ENCODE measurements at places on chromosomes 4 and X. TPM values are rescaled to one million over a fixed set of nuclear protein-coding genes. Genes with fewer than 3 reads are reported as not detected.

- DNase-seq, result no peak
- no peaks in the 10 kb centered on the region for H3K36me3 ChIP-seq
- no peaks in the 10 kb centered on the region for H3K4me1 ChIP-seq
Measured at GRCh38 chrX:2521927-2522386, 21.2 kb upstream of the DHRSX start.

- H3K27me3 ChIP-seq, result no peaks in the 10 kb centered on the region
- H3K4me3 ChIP-seq, result no peak overlapping the region
- H3K27ac ChIP-seq, result no peak overlapping the region
- H3K4me1 ChIP-seq, result no peaks in the 10 kb centered on the region
- no peaks in the 10 kb centered on the region for H3K36me3 ChIP-seq
- no peak for DNase-seq
Measured at GRCh38 chrX:150062292-150063137, 124.2 kb upstream of the EOLA2 start.

Gene FOXR2
- total RNA-seq, result not detected

- DNase-seq, result no peak
- no peak overlapping the region for H3K4me3 ChIP-seq
- no peaks in the 10 kb centered on the region for H3K27me3 ChIP-seq
Measured at GRCh38 chrX:130770615-130771014, 132.4 kb downstream of the ENOX2 start.

Gene LAS1L
- 22.2 TPM for total RNA-seq

GRCh38 chr4:10102474-10103332 is 13.9 kb downstream of the WDR1 start:
- H3K4me3 ChIP-seq, result no peak overlapping the region
- H3K27ac ChIP-seq, result peak overlapping the region; percentile 97
- no peak for DNase-seq
- H3K36me3 ChIP-seq, result peaks cover 23% of the 10 kb centered on the region

GRCh38 chr4:100042235-100042634 is 92.2 kb upstream of the H2AZ1 start:
- no peaks in the 10 kb centered on the region for H3K36me3 ChIP-seq
- H3K4me1 ChIP-seq, result no peaks in the 10 kb centered on the region
- H3K27me3 ChIP-seq, result no peaks in the 10 kb centered on the region
- H3K4me3 ChIP-seq, result no peak overlapping the region

Gene F11
- not detected for total RNA-seq

DNA sequence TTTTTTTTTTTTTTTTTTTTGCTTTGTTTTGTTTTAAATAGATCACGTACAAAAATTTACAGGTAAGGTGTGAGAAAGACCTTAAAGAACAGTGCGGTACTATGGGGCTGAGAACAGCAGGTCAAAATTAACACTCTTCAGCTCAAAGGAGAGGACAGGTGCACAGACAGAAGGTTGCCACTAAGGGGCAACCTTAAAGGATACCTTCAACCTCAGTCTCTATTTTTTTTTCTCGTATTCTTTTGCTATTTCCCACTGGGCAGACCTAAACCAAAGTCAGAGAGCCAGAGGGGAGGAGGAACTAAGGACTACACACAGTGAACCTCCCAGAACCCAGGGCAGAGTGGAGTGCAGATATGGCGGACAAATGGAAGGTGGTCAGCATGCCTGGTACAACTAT is 1984.3 kb upstream of the IGFBP7 start:
- H3K27ac ChIP-seq, result no peak overlapping the region
- no peak overlapping the region for H3K4me3 ChIP-seq
- no peaks in the 10 kb centered on the region for H3K36me3 ChIP-seq
- no peak for DNase-seq
- H3K4me1 ChIP-seq, result no peaks in the 10 kb centered on the region
- no peaks in the 10 kb centered on the region for H3K27me3 ChIP-seq

GRCh38 chrX:40488296-40488695 is 92.5 kb upstream of the ATP6AP2 start:
- no peak overlapping the region for H3K27ac ChIP-seq
- no peak for DNase-seq
- no peak overlapping the region for H3K4me3 ChIP-seq
- no peaks in the 10 kb centered on the region for H3K4me1 ChIP-seq
- H3K27me3 ChIP-seq, result no peaks in the 10 kb centered on the region
- no peaks in the 10 kb centered on the region for H3K36me3 ChIP-seq

Gene FAAH2
- total RNA-seq, result 22.2 TPM

Gene GRID2
- total RNA-seq, result 0.36 TPM

DNA sequence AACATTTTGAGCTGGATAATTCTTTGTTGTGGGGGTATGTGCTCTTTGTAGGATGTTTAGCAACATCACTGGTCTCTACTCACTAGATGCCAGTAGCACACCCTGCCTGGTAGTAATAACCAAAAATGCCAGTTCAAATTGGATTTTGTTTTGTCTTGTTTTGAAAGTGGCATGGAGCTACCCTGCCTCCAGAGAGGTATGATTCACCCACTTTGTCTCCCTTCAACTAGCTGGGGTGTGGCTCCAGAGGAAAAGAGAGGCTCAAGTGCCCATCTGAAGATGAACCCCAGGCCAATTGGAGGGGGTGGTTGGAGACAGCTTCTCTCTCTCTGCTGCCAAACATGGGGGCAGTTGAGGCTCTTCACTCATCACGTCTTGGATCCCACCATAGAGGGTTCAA is 34.5 kb downstream of the NIPAL1 start:
- H3K4me3 ChIP-seq, result no peak overlapping the region
- H3K27me3 ChIP-seq, result no peaks in the 10 kb centered on the region
- H3K4me1 ChIP-seq, result no peaks in the 10 kb centered on the region

GRCh38 chr4:61911313-61911756 is 711.2 kb downstream of the ADGRL3 start:
- H3K27ac ChIP-seq, result no peak overlapping the region
- no peaks in the 10 kb centered on the region for H3K27me3 ChIP-seq
- no peaks in the 10 kb centered on the region for H3K36me3 ChIP-seq
- H3K4me3 ChIP-seq, result no peak overlapping the region

DNA sequence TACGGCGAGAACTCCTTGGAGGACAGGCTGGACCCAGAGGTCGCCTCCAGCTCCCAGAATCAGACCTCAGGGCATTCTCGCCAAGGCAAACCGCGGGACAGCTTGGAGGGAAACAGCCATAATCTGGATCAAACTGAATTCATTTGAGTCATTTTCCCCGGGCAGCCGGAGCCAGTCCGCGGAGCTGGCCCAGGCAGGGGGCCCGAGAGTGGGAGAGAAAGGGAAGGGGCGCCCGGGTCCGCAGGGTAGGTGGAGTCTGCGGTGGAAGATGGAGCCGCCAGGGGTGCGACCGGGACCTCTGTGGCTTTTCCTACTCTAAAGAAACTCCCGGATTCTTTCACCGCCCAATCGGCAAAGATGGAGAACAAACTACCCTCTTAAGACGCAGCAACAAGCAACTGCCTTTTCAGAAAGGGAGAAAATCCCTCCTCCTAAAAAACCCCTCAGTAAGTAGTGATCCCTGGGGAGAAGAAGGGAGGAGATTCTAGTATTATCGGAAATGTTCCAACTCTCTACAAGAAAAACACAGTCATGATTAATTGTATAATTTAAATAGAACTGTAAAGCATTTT is 5.2 kb downstream of the NKX3-2 start:
- peaks cover 61% of the 10 kb centered on the region for H3K27me3 ChIP-seq
- peak overlapping the region; percentile 77 for H3K4me3 ChIP-seq
- H3K36me3 ChIP-seq, result no peaks in the 10 kb centered on the region
- peak; percentile 64 for DNase-seq
- H3K27ac ChIP-seq, result peak overlapping the region; percentile 96

GRCh38 chr4:39237179-39237578 is 54.9 kb downstream of the WDR19 start:
- no peaks in the 10 kb centered on the region for H3K27me3 ChIP-seq
- no peak overlapping the region for H3K27ac ChIP-seq
- H3K4me3 ChIP-seq, result no peak overlapping the region
- DNase-seq, result no peak
- H3K36me3 ChIP-seq, result peaks cover 14% of the 10 kb centered on the region
- H3K4me1 ChIP-seq, result no peaks in the 10 kb centered on the region

- no peak overlapping the region for H3K27ac ChIP-seq
- no peak for DNase-seq
- peaks cover 3% of the 10 kb centered on the region for H3K27me3 ChIP-seq
- H3K4me3 ChIP-seq, result peak overlapping the region; percentile 1
- no peaks in the 10 kb centered on the region for H3K36me3 ChIP-seq
Measured at GRCh38 chr4:152045449-152045806, 284.6 kb upstream of the GATB start.

DNA sequence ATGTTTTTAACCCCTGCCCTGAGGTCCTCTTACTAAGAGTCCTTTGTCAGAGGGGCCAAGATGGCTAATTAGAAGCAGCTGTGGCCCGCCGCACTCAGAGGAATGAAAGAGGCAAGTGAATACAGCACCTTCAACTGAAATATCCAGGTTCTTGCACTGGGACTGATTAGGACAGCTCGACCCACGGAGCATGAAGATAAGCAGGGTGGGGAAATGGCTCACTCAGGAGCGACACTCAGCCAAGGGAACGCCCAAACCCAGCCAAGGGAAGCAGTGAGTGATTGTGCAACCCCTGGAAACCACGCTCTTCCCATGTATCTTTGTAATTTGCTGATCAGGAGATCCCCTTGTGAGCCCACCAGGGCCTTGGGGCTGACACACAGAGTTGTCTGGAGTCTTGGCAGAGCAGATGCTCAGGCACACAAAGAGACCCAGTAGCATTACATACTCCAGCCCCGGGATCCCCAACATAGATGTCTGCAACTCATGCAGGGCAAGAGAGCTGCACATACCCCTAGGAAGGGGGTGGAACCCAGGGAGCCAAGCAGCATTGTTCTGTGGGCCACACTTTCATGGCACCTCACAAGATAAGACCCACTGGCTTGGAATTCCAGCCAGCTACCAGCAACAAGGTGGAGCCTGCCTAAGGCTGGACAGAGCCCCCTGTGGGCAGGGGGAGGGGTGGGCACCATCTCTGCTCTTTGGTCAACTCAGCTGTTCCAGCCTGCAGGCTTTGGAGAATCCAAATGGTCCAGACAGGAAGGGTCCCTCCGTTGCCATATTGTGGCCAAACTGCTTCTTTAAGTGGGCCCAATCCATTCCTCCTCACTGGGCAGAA is 23.3 kb downstream of the F8A3 start:
- no peak overlapping the region for H3K27ac ChIP-seq
- no peak for DNase-seq
- H3K27me3 ChIP-seq, result no peaks in the 10 kb centered on the region
- H3K4me3 ChIP-seq, result no peak overlapping the region
- no peaks in the 10 kb centered on the region for H3K4me1 ChIP-seq

Gene TRIM60
- total RNA-seq, result not detected

Gene PRSS48
- not detected for total RNA-seq

GRCh38 chr4:1512738-1513660 is 106.8 kb upstream of the NKX1-1 start:
- peak overlapping the region; percentile 33 for H3K4me3 ChIP-seq
- H3K36me3 ChIP-seq, result no peaks in the 10 kb centered on the region
- H3K4me1 ChIP-seq, result peaks cover 9% of the 10 kb centered on the region

Gene CSAG1
- total RNA-seq, result not detected

Gene RBM47
- total RNA-seq, result 11.8 TPM

- H3K4me3 ChIP-seq, result no peak overlapping the region
- no peaks in the 10 kb centered on the region for H3K27me3 ChIP-seq
- DNase-seq, result no peak
- H3K4me1 ChIP-seq, result no peaks in the 10 kb centered on the region
Measured at GRCh38 chrX:124518885-124519284, 172.5 kb downstream of the SH2D1A start.

All from sigmoid colon (tissue), 7 donors.